ENCODE measurements at places on chromosomes 3 and 15.

DNA sequence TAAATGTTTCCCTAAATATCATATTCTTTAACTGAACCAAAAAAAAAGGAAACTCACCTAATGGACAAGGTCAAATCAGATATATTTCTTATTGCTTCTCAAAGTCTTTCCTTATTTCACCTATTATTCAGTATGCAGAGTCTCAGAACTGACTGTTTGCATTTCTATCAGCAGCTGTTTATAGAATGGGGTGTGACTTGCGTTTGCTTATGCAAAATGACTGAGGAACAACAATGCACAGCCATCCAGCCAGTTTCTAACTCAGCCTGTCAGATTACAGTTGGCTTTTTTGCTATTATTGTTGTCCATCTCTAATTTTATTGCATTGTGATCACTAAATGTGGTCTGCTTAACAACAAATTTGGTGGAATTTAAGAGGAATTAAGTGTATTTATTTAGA is 40.7 kb downstream of the RAB27A start:
- DNase-seq, result no peak

DNA sequence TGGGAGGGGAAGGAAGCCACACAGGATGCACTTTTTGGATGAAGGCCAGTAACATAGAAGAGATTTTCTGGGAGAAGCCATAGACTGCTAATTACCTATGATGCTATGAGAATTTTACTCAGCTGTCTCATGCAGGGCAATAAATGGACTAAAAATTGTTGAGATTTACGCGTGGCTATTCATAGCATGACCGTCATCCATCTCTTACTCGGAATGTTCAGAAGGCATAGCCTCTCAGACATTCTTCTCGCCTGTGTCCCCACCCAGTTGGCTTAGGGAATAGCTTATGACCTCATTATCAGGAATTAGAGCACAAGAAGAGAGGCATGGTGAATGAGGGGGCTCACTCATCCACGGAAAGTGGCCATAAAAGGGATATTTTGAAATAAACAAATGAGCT is 107.9 kb upstream of the ATP10A start:
- DNase-seq, result peak; percentile 39

DNA sequence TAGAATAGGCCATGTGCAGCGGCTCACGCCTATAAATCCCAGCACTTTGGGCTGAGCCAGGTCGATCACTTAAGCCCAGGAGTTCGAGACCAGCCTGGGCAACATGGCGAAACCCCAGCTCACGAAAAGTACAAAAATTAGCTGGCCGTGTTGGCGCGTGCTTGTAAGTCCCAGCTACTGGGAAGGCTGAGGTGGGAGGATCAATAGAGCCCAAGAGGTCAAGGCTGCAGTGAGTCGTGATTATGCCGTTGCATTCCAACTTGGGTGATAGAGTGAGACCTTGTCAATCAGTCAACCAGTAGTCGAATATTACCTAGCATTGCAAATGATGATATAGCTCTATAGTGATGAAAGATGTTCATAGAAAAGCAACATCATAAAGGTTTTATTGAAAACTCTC is 51.9 kb downstream of the USP8 start:
- no peak for DNase-seq

- peak; percentile 6 for DNase-seq
These were observed 309.9 kb downstream of the CLSTN2 start for GRCh38 chr3:140244893-140245292.

GRCh38 chr15:70243686-70244540 is 146.2 kb upstream of the TLE3 start:
- no peak for DNase-seq

GRCh38 chr3:138265745-138266144 is 63.9 kb downstream of the NME9 start:
- DNase-seq, result no peak

DNA sequence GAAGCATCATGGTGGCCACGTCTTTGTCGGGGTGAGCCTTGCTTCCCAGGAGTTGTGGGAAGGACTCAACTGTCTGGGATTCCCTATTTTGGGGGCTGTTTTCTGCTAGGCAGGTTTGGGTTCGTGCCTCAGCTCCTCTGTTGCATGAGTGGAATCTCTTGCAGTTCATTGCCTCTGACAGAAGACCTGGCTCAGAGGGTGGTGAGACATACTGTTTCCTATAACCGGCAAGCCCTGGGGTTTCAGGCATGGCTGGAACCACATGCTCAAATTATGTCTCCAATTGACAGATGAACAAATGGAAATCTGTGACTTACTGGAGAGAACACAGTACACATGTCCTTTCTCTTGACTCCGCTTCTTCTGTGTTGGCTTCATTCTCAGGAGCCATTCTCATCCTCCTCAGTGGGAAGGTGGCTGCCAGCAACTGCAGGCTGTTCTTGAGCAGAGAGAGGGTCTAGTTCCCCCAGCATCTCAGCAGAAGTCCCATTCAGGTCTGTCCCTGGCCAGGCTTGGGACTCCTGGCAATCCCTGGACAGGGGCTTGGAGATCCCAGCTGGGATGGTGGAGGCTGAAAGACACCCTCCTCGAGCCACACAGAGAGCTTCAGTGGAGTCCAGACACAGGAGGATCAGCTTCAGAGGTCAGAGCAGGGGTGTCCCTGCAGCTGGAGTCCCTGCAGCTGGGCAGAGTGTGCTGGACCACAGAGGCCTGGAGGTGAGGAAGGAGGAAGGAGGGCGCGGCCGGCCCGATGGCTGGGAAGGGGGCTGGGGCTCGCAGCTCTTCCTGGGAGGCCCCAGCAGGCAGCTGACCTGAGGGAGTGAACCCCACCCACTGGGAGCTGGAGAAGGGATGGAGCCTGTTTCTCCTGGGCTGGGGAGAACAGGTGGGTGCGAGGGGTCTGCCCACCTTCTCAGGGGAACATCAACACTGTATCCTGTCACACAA is 97.6 kb downstream of the LSM3 start:
- no peak for DNase-seq

- DNase-seq, result peak; percentile 57
These were observed 1.1 kb downstream of the NPTN start for GRCh38 chr15:73631915-73632669.

- DNase-seq, result no peak
These were observed 33.3 kb downstream of the SLC41A3 start for GRCh38 chr3:126050626-126051025.

GRCh38 chr3:32106929-32107362 is 526 bp downstream of the GPD1L start:
- DNase-seq, result peak; percentile 2

- DNase-seq, result no peak
These were observed 69.4 kb downstream of the MCF2L2 start for GRCh38 chr3:183359036-183359435.

DNA sequence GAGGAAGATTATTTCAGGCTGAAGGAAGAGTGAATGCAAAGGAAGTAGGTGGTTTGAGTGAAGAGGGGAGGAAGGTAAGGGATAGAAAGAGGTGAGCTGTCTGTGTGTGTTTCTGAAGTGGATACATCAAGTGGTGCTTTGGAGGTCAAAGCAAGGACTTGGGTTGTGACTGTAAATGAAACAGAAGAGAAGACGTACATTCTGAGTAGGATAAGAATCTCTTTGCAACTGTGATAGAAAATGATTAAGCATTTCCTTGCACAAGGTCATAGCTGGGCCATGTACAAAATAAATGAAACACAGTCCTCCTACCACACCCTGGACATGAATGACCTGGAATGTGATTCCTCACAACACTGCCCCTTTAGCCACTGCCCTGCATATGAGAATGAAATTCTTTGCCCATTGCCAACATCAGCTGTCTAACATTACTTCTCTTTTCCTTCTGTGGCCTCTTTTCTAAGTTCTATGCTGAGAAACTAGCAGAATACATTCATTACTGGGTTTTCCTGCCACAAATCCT is 28.3 kb upstream of the MINDY4B start:
- DNase-seq, result no peak

GRCh38 chr3:18808429-18808828 is 339.9 kb upstream of the KCNH8 start:
- no peak for DNase-seq

GRCh38 chr3:111862974-111863373 is 3.9 kb downstream of the PHLDB2 start:
- no peak for DNase-seq

DNA sequence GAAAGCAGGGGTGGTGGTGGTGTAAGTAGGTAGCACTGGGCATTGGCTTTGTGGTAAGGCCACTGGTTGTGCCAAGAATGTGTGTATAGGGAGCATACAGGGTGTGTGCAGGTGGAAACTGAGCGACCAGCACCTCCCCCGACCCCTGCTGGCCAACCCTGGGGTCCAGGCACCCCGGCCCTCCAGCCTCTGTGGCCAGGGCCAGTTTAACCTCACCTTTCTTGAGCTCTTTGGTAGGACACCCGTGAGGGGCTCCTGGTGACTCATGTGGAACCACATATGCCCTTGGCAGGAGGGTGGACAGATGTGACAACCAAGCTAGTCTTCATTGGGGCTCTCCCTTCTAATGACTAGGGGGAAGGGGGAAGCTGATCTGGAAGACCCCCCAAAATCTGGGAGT is 19.5 kb downstream of the SHF start:
- no peak for DNase-seq

DNA sequence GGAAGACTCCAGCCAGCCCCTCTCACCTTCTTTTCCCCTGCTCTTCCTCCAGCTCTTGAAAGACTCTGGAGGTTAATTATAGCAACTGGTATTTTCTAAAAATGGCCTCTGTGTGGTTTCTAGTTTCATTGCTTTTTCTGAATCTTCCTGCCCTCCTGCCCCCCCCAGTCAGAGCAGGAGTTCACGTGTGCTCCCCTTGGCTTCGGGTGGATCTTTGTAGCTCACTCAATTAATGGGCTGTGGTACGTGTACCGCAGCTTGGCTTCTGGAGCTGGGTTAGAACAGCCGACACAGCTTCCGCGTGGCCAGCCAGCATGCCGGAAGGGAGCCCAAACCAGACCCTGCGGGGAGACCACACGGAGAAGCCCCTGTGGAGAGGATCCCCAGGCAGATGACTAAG is 31.5 kb downstream of the TM2D3 start:
- no peak for DNase-seq

- no peak for DNase-seq
These were observed 7.7 kb upstream of the ONECUT1 start for GRCh38 chr15:52797625-52798501.

DNA sequence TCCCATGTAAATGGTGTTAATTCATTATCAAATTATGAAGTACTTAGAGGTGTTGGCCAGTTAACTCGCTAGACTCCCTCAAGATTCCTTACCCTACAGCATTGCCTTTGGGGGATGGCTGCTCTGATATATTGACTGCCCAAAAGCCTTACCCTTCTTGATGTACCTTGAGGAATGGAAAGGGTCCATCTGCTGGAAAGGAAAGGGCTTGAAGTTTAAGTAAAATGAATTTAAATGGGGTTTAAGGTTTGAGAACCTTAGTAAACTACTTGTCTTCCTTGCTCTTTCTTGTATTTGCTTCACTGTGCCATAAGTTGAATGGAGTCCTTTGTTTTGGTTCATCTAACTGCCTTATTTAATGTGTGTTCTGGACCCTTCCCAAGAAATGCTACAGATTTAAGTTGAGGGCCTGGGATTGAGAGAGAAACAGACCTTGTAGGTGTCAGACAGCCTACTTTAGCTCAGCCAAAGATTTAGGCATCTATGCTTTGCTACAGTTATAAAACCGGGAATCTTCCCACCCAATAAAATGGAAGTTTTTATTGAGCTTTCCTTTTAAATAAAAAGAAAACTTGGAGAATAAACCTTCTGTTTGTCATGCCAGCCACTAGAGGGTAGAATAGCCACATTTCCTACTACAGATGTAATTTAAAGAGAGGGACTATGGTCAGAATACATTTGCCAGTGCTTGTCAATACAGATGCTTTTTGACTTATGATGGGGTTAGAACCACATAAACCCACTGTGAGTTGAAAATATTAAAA is 25.3 kb downstream of the CMSS1 start:
- DNase-seq, result peak; percentile 67

DNA sequence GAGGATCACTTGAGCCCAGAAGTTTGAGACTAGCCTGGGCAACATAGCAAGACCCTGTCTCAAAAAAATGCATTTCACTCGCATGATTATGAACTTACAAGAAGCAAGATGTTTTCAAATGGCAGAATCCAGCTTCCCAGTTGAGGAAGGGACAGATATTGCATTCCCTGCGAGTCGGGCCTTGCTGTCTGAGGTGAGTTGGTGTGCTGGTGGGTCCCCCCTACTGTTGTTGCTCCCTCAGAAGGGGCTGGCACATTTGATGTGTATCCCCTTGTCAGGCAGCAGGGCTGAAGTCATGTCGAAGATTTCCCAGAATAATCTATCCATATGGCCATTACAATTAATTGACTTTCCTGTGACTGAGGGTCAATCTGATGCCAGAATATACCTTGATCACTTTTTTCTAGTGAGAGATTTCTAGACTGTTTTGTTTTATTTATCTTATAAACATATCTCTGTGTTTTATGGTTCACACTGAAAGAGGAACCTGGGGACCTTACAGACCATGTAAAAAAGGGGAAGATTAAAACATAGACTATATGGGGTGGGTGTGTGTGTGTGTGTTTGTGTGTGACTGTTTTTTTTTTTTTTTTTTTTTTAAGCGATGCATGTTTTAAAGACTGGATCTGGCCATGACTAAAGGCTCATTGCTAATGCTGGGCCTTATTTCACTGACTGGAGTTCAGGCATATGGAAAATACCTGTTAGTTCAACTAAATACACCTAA is 112.1 kb upstream of the MRPS22 start:
- DNase-seq, result no peak

- DNase-seq, result no peak
These were observed 247.4 kb upstream of the TPM1 start for GRCh38 chr15:62795171-62795570.

DNA sequence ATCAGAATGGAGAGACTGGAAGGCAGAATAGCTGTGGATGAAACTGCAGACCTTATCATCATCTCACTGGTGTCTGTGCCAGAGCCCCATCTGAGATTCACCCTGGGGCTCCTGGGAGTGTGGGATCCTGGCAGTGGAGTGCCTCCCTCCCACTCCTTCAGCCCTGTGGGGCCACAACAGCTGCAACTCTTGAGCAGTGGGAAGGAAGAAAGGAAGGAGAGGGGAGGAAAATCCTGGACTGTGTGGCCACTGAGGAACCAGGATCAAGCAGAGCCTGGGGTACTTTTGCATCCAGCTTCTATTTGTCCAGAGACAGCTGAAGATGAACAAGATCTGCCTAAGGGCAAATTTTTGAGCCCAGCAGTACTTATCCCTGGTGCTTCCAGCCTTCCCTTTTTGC is 13.1 kb upstream of the ALDH1A2 start:
- no peak for DNase-seq

DNA sequence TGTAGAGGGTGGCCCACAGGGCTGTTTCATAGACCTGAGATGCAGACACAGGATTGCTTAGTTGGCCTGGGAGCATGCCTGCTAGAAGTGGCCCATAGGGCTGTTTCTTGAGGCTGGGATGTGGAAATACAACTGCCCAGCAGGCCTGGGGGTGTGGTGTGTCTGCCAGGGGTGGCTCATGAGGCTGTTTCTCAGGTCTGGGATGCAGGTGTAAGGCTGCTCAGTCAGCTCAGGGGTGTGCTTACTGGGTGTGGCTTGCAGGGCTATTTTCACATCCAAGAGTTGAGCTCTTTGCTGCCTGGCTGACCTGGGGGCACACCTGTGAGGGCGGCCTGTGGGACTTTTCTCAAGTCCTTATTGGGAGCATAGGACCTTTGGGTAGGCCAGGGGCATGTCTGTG is 131.3 kb downstream of the DOCK3 start:
- no peak for DNase-seq

GRCh38 chr3:132564070-132564465 is 33.0 kb upstream of the ACKR4 start:
- no peak for DNase-seq

GRCh38 chr15:52652984-52653383 is 26.2 kb downstream of the ATOSA start:
- peak; percentile 42 for DNase-seq

GRCh38 chr3:117439812-117440211 is 730.2 kb downstream of the TUSC7 start:
- DNase-seq, result peak; percentile 16

Data from AG10803 (cell line).